ENCODE measurements at places on chromosomes 16 and 17.

DNA sequence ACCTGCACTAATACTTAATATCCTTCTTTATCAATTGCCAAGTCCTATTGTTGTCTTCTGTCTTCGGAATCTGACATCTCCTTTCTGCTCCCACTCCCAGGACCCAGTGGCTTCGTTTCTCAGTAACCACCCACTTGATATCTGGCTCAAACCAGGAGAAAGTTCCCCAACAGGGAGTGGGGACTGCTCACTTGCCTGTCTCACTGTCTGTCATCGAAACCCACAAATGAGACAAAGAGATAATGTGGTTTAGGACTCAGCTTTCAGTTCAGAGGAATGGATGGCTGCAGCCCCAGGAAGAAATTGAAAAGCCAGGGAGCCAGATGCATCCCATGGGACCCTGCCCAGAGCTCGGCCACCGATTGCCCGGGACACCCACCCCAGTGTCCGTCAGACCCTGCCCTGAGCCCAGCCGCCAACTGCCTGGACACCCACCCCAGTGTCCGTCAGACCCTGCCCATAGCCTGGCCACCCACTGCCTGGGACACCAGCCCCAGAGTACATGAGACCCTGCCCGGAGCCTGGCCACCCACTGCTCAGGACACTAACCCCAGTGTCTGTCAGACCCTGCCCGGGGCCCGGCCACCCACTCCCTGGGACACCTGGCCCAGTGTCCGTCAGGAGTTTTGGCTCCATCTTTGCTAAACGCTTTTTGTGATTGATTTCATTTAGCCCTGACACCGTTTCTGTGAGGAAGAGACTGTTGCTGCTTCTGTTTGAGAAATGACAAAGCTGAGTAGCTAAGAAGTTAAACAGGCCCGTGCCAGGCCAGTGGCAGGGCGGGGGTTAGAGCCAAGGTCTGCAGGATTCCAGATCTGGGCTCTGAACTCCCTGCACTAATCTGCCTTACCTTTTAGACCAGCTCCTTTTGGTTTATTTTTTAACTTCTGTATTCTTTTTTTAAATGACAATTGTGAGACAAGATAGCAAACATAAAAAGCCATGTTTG lies 251.4 kb downstream of the PHKB start:
- DNase-seq: peak; percentile 10

- no peak for DNase-seq
These were observed 2.7 kb downstream of the C16orf89 start for GRCh38 chr16:5062790-5063765.

DNA sequence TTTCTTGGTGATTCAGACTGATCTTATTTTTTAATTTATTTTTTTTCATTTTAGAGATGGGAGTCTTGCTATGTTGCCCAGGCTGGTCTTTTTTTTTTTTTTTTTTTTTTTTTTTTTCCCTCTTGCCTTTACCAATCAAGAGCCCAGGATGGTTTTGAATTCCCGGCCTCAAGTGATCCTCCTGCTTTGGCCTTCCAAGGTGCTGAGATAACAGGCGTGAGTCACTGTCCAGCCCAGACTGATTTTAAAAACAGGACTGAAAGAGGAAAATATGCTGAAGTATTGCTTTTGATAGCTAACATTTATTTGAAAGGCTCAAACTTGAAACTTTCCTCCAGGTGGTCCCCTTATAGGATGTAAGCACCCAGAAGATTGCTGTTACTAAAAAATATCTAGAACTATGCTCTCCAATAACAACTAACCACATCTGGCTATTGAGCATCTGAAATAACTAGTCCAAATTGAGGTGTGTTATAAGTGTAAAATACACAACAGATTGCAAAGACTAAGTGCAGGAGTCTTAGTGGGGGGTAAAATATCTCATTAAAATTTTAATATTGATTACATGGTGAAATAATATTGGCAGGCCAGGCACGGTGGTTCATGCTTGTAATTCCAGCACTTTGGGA lies 15.8 kb upstream of the BRIP1 start:
- DNase-seq: no peak

DNA sequence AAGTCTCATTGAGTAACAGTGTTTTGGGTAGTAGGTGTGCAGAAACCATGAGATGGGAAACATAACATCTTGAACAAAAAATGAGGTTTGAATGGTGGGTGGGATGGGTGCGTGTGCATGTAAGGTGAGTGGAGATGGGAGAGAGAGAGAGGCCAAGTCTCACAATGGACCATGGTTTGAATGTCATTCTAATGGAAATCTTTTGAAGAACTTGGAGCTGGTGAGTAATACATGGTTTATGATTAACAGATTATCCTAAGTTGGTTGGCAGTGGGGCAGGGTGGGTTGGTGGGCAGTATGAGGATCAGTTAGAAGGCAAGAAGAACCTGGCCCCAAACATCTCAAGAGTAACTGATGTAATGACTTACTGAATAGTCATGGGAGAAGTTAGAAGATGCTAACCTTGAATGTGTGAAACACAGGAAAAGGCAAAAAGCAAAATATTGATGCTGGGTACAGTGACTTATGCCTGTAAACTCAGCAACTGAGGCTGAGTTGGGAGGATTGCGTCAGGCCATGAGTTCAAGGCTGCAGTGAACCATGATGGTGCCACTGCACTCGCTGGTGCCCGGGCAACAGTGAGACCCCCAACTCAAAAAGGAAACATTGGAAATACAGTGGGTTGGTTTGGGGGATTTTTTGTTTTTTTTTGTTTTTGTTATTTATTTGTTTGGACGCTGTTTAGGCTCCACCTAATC lies 32.7 kb downstream of the ZNF207 start:
- DNase-seq: no peak

DNA sequence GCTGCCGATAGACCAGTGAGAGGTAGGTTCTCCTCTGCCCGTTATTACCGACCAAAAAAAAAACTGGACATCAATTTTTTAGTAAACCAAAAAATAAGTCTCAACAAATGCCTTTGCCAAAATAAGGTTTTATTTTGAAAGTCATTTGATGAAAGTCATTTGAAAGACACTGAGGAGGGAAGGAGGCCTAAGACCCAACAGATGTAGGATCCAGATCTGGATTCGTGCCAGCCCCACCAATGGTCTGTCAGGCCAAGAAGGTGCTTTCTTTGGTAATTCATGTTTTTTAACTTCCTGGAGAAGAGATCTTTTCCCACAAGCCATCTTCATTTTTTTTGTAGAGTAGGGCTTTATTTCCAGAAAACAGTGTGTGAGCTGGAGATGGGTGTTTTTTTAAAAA lies 18.1 kb downstream of the NTAN1 start:
- no peak for DNase-seq

All from A172 (cell line).